Stimulated activated CD4-positive, alpha-beta T cell treated with anti-CD3 and anti-CD28 coated beads, Interleukin-1b, Interleukin-23, amount 100 ng/mL, for 24 hours (primary cell): ENCODE measurements at places on chromosomes 5 and 9.

DNA sequence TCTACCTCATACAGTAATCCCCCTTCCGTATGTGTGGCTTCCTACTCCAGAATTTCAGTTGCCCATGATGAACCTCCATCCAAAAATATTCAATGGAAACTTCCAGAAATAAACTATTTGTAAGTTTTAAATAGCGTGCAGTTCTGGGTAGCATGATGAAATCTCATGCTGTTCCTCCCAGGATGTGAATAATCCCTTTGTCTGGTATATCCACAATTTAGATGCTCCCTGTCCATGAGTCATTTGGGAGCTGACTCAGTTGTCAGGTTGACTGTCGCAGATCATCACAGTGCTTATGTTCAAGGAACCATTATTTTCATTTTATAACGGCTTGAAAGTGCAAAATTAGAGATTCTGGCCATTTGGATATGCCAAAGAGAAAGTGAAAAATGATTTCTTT lies 290.1 kb upstream of the CDH9 start:
- no peak for DNase-seq

DNA sequence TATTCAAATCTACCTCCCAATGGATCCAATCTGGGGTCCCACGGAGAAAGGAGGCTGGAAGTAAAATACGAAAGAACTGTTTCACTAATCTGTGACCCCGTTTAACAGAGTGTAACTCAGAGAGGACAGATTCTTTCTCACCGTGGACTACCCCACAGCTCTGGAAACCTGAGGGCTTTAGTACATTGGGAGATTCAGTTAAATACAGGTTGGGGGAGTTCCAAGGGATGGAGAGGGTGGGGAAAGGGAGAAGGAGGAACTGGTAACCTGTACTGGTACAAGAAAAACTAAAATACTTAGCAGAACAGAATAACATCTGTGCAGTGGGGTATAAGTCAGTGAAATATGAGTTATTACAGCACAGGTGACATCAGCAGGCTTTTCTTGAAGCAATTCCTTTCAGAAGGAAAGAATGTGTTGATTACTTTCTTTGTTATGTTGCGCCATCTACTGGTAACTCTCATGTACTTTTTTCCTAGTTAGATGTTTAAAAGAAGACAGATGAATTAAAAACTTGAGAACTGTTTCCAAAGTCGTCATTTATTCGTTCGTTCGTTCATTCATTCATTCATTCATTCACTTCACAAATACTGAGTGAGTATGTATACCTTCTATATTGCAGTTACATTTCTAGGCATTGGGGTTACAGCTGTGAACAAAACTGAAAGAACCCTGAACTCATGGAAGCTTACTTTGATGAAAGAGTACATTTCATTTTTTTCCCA lies 30.0 kb upstream of the STOM start:
- DNase-seq: no peak

- no peak for DNase-seq
These were observed 987.9 kb upstream of the WWC1 start for GRCh38 chr5:167303582-167303981.

- no peak for DNase-seq
These were observed 31.3 kb downstream of the ISL1 start for GRCh38 chr5:51414516-51414915.

GRCh38 chr9:125146247-125146646 lies 2.9 kb upstream of the SCAI start:
- DNase-seq: no peak

DNA sequence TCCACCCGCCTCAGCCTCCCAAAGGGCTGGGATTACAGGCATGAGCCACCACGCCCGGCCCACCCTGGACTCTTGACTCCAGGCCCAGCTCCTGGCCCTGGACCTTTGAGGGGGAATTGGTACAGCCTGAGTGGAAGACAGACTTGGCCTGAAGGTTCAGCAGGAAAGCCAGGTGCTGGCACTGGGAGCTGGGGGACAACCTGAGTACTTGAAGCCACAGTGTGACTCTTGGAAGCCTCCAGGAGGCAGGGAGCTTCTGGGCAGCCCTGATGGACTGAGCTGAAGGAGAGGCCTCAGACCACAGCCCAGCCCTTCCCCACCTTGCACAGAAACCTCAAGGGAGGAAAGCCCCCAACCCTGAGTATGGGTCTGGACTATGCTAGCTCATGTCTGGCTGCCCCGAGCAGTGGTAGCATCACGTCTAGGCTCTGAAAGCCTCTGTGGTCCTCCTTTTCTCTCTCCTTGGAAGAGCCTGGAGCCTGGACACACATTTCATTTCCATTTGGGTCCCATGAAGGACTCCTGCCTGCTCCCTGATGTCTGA lies 54.1 kb downstream of the RASGEF1C start:
- no peak for DNase-seq

- DNase-seq: no peak
These were observed at the start of gene PCDH12 for GRCh38 chr5:141958113-141958512. TSS of gene PCDH12 (minus strand) at chr5:141958202. CDS start at chr5:141957851, 351 bp downstream.

DNA sequence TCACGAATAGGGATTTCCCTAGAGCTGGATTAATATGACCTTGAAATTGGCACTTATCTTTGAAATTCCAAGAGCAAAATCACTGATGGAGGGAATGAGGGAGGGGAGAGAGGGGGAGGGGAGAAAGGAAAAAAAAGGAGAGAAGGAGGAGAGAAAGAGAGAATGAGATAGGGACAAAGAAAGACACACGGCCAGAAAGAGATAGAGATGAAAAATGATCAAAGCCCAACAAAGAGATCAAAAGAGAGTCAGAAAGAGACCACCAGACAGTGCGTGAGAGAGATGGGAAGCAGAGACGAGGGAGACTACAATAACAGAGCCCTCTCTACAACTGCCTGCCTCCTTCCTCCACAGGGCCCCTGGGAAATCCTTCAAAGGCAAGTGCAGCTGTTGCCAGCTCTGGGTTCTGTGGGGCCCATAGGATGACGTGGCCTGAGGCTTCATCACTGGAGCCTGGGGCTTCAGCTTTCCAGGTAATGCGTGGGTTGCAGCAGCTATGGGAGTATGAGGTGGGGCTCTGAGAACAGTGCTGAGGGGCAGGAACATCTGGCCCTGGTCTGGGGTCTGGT lies 58.3 kb upstream of the SHB start:
- DNase-seq: no peak

- no peak for DNase-seq
These were observed 16.0 kb downstream of the TEK start for GRCh38 chr9:27125030-27125429.

- DNase-seq: no peak
These were observed 900 bp upstream of the HAVCR2 start for GRCh38 chr5:157109744-157110143.

DNA sequence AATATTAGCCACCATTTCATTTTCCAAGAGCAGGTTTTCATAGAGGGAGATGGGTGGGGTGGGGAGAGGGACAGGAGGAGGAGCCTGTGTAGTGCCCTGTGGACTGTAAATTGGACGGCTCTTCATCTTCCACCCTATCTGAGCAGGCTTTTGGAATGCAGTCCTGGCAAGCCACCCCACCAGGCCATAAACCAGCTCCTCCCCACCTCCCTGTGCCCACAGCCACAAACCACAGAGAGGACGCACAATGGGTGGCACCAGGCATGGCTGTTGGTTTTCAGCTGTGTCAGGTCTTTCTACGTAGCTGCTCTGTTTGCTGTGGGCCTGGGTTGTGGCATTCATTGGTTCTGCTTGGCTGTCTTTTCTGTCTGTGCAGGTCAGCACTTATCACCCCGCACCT lies 58.0 kb downstream of the PLAC8L1 start:
- no peak for DNase-seq

GRCh38 chr9:108553111-108553635 lies 302.6 kb downstream of the ACTL7B start:
- no peak for DNase-seq

- DNase-seq: no peak
These were observed 61.2 kb upstream of the GCNT4 start for GRCh38 chr5:75113354-75114113.

GRCh38 chr5:96857924-96858323 lies 18.4 kb upstream of the ERAP2 start:
- DNase-seq: no peak

- no peak for DNase-seq
These were observed 58.3 kb upstream of the MAP3K1 start for GRCh38 chr5:56757077-56757476.

GRCh38 chr5:57504357-57504756 lies 21.7 kb upstream of the ACTBL2 start:
- DNase-seq: no peak

GRCh38 chr5:13250464-13251291 lies 693.8 kb downstream of the DNAH5 start:
- no peak for DNase-seq

DNA sequence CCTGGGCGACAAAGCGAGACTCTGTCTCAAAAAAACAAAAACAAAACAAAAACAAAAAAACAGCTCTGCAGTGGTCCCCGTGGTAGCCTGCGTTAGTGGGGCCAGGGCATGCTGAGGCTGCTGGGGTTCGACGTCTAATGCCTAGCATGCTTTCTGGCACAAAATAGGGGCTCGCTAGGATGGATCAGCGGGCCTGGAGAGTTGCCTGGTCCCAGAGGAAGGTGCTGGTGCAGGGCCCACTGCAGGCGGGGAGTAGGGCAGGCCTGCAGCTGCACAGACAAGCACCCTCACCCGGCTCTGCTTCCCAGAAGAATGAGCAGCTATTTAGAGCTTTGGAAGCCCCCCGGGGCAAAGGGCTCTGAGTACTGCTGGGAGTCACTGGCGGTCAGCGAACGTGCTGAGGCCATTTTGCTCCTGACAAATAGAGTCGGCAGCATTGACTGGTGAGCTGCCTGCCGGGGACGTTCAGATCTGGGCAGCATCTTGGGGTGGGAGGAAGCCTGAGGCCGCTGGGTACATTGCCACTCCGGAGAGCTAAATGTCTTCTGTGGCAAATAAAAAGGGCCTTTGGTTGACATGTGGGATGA lies 126.7 kb downstream of the OLFM1 start:
- no peak for DNase-seq

DNA sequence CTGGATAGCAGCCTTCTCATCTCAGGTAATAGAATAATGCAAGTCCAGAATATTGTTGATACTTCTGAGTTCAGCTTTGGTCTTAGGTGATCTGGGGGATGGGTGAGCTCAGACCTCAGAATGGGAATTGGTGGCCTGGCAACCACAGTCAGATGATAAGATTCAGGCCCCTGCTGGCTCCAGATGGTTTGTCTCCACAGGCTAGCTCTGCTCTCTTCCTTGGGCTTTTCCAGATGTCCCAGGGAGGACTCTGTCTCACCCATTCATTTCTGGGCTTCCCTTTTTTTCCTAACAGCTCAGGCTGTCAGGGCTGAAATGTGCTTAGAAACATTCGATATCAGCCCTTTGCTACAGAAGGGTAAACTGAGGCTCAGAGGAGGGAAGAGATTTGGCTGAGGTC lies 17.6 kb upstream of the TNFSF15 start:
- no peak for DNase-seq

DNA sequence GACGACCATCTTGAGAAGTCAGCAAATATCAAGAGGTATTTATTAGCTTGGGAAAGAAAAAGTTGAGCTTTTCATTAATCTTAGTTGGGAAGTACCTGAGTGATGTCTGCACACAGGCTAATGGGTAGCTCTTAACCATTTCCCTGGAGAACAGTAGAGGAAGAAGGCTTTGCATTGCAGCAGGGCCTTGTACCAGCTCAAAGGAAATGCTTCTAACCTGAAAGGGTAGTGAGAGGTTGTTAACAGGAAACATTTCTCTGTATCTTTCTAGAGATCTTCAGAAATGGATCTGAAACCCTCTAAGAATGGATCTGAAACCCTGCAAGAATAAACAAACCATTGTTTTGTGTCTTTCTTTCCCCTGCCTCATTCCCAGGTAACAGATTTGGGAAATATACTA lies 393.3 kb downstream of the PLK2 start:
- DNase-seq: no peak

DNA sequence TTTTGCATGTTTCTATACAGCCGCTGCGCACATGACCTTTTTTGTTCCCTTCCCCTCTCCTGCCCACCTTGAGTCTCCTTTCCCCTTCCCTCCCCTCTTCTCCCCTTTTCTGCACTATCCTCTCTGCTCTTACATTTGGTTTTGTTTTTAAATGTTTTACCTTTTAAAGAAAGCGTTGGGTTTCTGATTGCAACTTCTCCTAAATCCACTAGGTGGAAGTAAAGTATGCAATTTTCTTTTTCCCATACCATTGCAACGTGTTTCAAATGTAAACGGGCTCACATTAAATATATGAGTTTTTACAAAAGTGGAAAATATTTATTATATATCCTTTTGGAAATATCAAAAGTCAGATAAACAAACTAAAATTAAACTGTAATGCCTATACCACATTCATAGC lies 500.9 kb downstream of the DIRAS2 start:
- DNase-seq: no peak

DNA sequence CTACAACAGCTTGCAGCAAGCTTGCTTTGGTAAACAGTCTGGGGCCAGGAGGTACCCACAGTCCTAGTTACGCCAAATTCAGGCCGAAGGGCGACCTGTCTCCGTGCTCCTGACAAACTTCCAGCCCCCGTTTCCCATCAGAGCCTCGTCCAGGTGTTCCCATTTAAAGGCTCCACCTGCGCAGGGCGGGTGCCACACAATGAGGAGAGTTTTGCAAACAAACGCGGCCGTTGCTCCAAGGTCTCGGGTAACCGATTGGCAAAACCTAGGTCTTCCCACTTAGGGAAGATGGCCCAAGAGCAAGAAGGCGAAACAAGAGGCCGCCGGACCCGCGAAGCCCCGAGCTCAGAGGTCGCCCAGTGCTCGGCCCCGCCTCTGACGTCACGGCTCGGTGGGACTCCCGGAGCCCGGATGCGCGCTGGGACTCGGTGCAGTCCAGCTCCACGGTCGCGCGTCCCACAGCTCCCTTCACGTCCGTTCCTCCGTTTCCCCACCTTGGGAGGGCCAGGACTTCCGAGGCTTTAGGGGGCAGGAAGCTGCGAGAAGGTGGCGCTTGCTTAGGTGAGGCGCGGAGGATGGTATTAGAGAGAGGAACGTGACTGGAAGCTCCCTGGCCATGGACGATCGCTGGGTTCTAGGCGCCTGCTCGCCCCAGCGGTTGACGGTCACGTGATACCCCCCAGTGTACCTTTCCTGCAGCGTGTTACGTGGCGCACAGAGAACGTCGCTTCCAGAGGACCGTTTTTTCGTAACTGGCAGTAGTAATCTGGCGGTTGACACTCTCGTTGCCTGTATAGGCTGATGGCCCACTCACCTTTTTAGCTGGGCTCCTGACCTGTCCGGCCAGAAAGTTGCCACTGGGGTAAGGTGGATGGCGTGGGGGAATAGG lies 41.8 kb upstream of the KDM4C start:
- peak; percentile 48 for DNase-seq

- no peak for DNase-seq
These were observed 3.2 kb downstream of the MAP3K1 start for GRCh38 chr5:56818450-56819037.

DNA sequence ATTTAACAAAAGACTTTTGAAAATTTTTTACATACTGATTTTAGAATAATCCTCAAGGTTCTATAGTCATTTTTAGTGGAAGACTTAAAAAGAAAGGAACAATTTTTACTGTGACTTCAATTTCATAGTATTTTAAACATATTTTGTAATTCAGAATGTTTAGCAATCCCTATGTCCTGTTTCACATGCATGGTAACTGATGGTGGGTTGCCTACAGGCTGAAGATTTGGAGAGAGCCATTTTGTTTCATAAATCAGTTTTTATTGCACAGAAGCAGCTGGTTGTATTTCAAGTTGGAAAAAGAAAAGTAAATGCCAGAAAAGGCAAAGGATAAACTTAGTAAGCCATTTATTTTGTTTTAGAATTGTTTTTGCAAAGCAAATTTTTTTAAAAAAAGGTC lies 24.0 kb downstream of the STARD4 start:
- no peak for DNase-seq
